NCI-H1417 treated with DMSO at 0.1 percent for 48 hours (cell line): ENCODE measurements at places on chromosomes 2 and 18.

- DNase-seq = no peak
Observed at GRCh38 chr2:101139495-101139894, 11.7 kb downstream of the TBC1D8 start.

DNA sequence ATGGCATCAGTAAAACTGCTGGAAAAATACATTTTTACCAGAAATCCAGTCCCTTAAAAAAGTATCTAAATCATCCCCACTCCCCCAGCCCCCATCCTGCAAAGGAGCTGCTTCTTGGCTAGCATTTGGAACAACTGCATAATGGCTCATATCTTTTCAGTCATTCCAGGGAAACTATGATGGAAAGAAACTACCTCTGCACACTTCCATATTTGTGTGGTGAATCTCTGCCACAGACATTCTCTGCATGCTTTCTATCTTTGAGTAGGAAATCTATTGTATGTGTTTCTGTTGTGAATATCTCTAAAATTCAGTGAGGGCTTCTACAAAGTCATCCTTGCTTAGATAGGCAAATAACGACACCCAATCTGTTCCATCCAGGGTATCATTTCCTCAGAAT is 632.3 kb downstream of the LRP1B start:
- no peak for DNase-seq

GRCh38 chr2:199716807-199717586 is 134.0 kb downstream of the FTCDNL1 start:
- no peak for DNase-seq

DNA sequence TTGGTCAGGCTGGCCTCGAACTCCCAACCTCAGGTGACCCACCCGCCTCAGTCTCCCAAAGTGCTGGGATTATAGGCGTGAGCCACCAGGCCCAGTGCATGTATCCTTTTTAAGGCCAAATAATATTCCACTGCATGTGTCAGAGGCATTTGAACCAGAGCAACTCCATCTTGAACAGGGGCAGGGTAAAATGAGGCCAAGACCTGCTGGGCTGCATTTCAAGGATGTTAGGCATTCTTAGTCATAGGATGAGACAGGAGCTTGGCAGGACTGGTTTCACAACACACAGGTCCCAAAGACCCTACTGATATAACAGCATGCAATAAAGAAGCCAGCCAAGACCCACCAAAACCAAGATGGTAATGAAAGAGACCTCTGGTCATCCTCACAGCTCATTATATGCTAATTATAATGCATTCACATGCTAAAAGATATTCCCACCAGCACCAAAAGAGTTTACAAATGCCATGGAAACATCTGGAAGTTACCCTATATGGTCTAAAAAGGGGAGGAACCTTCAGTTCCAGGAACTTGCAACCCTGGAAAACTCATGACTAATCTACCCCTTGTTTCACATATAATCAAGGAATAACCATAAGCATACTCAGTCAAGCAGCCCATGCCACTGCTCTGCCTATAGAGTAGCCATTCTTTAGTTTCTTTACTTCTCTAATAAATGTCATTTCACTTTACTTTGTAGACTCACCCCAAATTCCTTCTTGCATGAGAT is 204.6 kb downstream of the RAB3GAP1 start:
- no peak for DNase-seq

DNA sequence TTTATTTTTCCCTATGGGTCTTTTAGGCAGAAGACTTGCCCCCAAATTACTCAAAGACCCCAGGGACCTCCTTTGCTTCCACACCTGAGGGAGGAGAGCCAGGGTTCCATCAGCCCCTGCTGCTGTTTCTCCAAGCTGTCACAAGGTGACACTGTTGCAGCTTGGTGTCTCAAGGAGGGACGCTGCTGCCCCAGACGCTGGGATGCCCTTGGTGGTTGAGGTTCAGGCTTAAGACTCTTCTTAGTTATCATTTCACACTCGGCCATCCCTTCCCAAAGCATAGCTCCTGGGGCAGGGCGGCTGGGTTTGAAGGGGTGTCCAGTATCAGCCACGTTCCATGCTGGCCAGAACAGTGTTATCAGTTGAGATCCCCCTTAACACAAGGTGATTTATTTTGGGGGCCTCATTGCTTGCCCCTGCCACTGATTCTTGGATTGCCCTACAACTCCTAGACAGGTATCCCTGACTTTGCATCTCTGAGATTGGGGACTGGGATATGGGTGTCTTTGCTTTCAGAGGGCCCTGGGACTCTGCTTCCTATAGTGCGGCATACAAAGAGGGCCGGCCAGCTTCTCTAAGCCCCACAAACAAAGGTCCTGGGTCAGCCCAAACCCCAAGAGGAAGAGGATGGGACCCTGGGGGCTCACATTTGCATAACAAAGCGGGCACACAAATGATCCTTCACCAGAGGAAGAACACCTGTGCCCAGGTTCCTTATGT is 22.7 kb downstream of the GPR55 start:
- DNase-seq = no peak

- no peak for DNase-seq
Observed at GRCh38 chr2:24993406-24994145, 21.8 kb upstream of the DNAJC27 start.

DNA sequence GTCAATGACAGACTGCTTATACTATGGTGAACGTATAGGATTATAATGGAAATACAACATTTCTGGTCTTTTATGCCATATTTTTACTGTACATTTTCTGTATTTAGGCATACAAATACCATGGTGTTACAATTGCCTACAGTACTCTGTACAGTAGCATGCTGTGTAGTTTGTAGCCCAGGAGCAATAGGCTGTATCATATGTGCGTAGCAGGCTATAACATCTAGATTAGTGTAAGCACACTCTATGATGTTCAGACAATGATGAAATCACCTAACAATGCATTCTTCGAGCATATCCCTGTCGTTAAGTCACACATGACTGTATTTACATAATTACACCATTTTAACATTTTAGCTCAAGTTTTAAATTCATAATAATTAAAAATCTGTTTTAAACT is 556.6 kb upstream of the ZNF804A start:
- DNase-seq = no peak

DNA sequence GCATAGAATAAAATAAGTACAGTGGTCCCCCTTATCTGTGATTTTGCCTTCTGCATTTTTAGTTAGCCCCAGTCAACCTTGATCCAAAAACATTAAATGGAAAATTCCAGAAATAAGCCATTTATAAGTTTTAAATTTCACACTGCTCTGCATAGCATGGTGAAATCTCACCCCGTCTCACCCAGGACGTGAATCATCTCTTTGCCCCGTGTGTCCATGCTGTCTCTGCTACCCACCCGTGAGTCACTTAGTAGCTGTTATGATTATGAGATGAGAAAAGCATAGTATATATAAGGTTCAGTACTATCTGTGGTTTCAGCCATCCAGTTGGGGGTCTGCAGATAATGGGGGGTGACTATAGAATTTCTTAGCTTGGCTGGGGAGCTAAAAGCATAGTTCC is 67.3 kb downstream of the RHBDD1 start:
- DNase-seq = no peak

- DNase-seq = no peak
Observed at GRCh38 chr2:157036726-157037125, 220.8 kb upstream of the GALNT5 start.

DNA sequence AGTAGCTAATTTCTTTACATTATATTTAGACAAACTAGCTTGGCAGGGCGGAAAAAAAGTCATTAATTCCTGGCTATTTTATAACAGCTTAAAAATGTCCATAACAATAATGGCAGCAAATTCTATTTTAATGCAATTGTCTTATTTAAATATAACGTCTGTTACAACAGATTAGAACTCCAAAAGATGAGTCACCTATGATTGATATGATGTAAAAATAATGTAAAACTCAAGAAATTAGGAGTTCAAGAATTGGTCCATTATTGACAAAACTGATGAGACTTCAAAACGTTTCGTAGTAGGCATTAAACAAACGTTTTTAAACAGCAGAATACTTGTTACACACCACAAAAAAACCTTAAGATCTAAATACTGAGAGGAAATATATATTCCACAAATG is 2.7 kb downstream of the XPO1 start:
- DNase-seq = no peak

DNA sequence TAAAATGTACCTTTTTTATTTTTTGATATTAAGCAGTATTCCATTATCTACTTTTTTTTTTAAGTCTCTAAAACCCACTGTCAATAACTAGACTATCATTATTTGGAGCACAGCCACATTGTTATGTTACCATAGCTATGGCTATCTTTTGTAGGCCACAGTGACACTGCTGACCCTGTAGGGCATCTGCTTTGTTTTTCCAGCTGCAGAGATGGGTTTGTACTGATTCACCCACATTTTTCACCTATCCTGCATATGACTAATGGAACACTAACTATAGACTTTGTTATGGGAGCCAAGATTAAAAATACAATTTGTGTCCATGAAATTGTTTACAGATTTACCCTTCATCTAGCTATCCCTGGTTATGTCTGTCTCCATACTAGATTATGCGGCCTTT is 21.6 kb upstream of the OTX1 start:
- no peak for DNase-seq

- no peak for DNase-seq
Observed at GRCh38 chr2:15246870-15247269, 314.3 kb downstream of the NBAS start.

DNA sequence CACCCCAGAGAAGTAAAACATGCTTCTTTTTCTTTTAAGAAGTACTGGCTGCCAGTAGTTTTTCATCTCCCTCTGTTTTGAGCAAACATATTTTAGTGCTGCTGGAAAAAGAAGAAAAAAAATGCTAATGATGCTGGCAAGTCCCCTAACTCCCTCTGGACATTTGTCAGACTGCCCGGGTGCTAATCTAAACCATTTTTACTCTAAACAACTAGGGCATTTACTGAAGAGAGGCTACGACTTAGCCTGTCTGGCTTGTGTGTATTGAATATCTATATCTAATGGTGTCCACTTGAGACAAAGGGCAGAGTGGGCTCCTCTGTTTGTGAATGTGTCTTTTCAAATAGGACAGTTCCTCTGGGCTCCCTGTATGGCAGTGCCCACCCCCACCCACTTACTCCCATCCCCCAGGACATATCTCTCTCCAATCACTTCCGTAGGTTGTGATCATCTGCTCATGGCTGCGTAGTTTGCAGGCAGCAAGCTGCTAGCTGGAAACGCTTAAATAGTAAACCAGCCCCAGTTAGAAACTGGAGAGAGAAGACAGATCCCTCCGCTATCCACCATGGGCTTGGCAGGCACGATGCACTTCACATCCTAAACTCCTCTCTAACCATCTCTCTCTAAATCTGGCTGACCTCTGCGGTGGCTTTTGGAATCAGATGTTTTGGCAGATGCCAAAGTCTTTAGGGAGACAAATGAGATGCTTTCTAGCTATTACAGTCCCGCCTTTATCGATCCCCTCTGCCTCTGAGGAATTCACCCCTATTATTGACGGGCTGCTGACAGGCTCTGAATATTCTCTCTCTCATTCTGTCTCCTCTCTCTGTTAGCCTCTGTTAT is 58.3 kb downstream of the DOCK10 start:
- DNase-seq = no peak

- DNase-seq = no peak
Observed at GRCh38 chr18:22689712-22690111, 243.4 kb upstream of the RBBP8 start.

- DNase-seq = no peak
Observed at GRCh38 chr2:229085439-229085838, 185.6 kb downstream of the PID1 start.

DNA sequence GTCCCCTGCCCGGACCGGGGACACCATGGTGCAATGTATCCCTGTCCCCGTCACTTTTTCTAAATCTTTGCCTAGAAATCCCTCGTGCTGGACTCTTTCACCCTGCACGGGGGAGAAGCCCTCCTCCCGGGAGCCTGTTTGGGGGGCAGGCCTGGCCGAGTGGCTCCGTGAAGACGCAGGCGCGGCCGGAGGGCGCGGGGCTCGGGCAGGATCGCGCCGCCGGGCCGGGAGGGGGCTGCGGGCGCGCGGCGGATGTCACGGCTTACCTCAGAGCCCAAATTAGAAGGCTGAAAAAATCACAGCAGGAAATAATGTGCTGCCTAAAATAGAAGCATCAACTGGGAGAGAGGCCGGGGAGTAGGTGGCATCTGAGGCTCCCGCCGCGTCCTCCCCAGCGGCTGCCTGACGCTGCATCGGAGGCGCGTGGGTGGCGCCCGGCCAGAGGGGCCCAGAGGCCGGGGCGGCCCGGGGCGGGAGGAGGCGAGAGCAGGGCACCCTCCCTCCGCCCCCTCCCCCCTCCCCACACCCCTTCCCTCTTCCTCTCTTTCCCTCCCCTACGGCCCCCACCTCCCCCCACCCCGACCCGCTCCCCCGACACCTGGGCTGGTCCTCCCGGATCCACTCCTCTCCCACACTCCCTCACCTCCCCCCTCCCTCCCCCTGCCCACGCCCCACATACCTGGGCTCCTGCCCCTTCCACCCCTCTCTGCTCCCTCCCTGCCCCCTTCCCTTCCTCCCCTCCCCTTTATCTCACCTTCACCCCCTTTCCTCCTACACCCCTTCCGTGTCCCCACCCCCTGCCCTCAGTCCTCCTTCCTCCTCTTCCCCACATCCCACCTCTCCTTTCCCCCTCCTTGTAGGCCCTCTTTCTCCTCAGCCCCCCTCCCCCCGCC is 51.9 kb downstream of the SLC4A1AP start:
- no peak for DNase-seq

- DNase-seq = no peak
Observed at GRCh38 chr18:35458677-35459441, 38.9 kb downstream of the INO80C start.

- no peak for DNase-seq
Observed at GRCh38 chr2:159399716-159400415, 113.4 kb upstream of the WDSUB1 start.

DNA sequence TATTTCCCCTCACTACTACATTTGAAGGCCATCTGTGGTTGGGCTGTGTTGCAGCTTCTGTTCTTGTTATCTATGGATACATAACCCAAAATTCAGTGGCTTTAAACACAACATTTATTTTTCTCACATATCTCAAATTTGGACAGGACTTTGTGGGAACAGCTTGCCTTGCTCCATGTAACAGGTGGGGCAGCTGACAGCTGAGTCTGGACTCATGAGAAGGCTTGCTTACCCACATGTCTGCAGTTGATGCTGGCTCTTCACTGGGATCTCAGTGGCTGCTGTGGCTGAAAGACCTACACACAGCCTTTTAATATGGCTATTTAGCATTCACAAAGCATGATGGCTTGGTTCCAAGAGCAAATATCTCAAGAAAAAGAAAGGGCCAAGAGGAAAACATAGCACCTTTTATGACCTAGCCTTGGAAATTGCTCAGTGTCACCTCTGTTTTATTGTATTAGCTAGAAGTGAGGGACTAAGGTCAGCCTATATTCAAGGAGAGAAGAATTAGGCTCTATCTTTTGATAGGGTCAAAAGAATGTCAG is 296.8 kb upstream of the ZNF521 start:
- DNase-seq = no peak

GRCh38 chr2:11631462-11631861 is 38.5 kb downstream of the NTSR2 start:
- no peak for DNase-seq

DNA sequence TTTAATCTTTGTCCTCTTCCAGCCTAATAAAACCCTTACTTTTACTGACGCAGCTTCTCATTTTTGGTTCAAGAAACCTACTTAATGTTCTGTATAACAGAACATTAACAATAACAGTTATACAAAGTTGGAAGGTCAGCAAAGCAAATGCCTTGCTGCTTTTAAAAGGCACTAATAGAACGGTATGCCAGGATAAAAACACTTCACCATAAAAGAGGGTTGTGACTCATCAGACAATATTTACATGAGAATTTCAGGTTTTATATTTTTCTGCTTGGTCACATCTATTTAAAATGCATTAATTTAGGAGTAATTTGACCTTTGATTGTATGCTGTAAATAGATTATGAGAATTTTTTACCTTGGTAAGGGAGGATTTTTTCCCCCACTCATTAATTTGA is 3.0 kb downstream of the KLHL41 start:
- DNase-seq = no peak
